CD8-positive, alpha-beta memory T cell (primary cell): ENCODE measurements at places on chromosomes 11 and 22.
A peak's percentile ranks its signal among the peaks of the same experiment; 100 is the strongest.

- no peaks in the 10 kb centered on the region for H3K27me3 ChIP-seq
- DNase-seq, result no peak
- no peaks in the 10 kb centered on the region for H3K36me3 ChIP-seq
Measured at GRCh38 chr22:45423524-45423923, 10.0 kb downstream of the RIBC2 start.

DNA sequence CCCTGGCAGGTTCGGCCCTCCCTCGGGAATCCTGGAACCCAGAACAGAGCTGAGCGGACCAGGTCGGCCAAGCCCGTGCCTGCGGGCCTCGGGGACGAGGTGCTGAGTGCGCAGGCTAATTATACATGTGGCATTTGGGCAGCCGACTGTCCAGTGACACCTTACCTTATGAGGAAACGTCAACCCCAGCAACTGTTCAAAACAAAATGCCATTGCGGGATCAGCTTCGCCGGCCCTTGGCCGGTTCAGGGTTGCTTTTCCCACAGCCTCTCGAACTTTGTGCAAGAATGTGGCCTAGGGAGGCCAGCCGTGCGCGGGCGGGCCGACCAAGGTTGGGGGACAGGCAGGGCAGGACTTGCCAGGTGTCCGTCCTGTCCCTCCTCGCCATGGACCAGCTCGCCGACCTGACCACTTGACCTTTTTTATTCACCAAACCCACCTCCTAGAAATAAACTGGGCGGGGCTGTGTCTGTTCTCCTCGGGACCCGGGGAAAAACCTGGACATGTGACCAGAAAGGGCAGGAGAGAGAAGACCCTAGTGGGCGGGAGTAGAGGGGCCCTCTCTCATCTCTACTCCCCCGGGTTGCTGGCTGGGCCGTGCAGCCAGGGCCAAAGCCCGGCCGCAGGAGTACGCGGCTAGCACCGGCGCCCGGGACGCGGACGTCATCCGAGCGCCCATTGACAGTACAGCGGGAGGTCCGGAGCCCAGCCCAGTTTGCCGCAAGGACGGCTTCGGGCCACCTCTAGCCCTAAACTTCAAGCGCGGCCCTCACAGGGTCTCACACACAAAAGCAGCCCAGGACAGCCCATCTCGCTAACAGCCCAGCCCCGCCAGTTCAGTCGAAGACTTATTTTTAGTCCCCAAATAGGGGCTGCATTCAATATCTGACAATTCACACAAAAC is 134.3 kb upstream of the C11orf58 start:
- H3K27ac ChIP-seq, result peak overlapping the region; percentile 31
- H3K4me3 ChIP-seq, result peak overlapping the region; percentile 50
- peaks cover 29% of the 10 kb centered on the region for H3K4me1 ChIP-seq
- DNase-seq, result no peak
- H3K27me3 ChIP-seq, result peaks cover 50% of the 10 kb centered on the region

- H3K4me1 ChIP-seq, result no peaks in the 10 kb centered on the region
- H3K36me3 ChIP-seq, result no peaks in the 10 kb centered on the region
- no peak overlapping the region for H3K27ac ChIP-seq
- H3K4me3 ChIP-seq, result no peak overlapping the region
Measured at GRCh38 chr11:21229224-21229623, 559.8 kb downstream of the NELL1 start.

DNA sequence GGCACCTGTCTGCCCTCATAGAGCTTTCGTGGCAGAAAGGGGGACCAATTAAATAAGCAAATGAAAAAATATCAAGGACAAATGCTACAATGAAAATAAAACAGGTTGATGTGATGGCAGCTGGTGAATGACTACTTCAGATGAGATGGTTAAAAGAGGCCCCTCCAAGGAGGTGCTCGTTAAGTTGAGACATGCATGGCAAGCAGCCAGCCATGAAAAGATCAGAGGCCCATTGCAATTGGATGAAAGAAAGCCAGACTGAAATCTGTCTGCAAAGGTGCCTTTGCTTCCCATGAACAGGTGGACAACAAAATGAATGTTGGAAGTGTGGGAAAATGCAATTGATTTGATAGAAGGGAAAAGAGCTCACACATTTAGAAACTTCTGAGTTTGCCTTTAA is 848 bp upstream of the TRPC6 start:
- H3K4me3 ChIP-seq, result no peak overlapping the region
- DNase-seq, result no peak
- no peaks in the 10 kb centered on the region for H3K27me3 ChIP-seq
- no peaks in the 10 kb centered on the region for H3K4me1 ChIP-seq
- no peaks in the 10 kb centered on the region for H3K36me3 ChIP-seq
- no peak overlapping the region for H3K27ac ChIP-seq

- no peaks in the 10 kb centered on the region for H3K36me3 ChIP-seq
- DNase-seq, result no peak
- H3K4me1 ChIP-seq, result no peaks in the 10 kb centered on the region
- H3K27ac ChIP-seq, result no peak overlapping the region
Measured at GRCh38 chr11:18650353-18650752, 16.2 kb upstream of the SPTY2D1 start.

DNA sequence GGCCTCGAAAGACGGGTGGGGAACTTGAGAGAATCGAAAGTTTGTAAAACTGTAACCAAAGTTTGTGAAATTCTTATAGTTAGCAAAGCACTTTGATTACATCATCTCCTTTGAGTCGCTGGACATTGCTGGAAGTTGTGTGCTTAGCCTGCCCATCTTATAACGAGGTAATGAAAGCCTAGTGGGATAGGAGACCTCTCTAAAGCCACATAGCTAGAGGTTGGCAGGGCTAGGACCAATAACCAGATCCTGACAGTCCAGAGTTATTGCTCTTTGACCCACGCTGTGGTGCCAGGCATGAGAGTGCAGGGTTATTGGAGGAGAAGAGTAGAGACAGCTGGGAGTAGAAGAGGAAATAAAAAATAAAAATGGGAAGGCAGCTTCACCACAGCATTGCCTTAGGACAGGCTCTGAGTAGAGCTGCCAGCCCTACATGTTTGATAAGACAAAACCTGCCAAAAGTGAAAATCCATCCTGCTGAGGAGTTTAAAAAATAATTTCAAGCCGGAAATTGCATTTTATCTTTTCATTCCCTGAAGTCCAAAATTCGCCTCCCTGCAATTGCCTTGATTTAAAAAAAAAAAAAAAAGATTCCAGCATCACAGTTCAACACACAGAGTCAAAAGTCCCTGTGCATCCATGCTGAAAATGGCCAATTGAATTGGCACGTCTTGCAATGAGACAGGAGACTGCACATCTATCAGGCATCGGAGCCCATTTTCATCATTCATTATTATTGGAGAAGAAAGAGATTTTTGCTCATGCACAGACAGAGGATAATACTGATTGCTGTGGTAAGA is 225.5 kb upstream of the POU2AF2 start:
- H3K27me3 ChIP-seq, result no peaks in the 10 kb centered on the region
- H3K4me3 ChIP-seq, result no peak overlapping the region
- H3K27ac ChIP-seq, result no peak overlapping the region
- no peak for DNase-seq
- no peaks in the 10 kb centered on the region for H3K4me1 ChIP-seq

DNA sequence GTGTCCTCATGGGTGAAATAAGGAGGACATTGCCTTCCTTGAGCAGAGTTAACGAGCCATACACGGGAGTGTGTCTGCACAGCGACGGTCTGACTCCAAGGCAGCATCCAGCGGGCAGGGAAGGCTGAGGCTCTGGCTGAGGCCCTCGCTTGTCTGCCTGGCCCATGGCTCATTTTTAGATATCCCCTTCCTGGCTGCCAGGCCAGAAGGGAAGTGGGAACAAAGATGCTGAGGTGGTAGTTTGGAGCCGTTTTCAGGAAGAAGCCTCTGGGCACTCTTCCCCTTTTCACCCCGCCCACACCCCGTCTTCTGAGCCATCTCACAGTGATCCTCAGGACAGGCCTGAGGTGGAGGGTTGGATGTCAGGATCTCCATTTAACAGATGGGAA is 3.0 kb upstream of the SLCO2B1 start:
- H3K4me1 ChIP-seq, result peaks cover 16% of the 10 kb centered on the region
- no peak overlapping the region for H3K27ac ChIP-seq
- DNase-seq, result no peak

DNA sequence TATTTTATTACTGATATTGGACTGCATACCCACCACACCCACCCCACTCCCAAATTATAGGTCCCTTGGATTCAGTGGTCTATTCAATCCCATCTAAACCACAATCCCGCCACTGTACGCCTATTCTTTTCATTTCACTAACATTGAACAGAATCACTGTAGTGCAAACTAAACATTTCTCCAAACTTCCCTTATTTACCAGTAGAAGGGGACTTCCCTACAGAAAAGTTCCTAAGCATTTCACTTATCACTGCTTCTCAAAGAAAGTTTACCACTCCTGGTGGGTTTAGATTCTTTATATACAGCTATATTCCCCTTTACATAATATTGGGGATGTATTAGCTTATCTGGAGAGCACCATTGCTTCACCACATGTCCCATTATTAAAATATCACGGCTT is 29.3 kb downstream of the OR8B12 start:
- DNase-seq, result no peak
- no peaks in the 10 kb centered on the region for H3K4me1 ChIP-seq
- no peaks in the 10 kb centered on the region for H3K27me3 ChIP-seq

DNA sequence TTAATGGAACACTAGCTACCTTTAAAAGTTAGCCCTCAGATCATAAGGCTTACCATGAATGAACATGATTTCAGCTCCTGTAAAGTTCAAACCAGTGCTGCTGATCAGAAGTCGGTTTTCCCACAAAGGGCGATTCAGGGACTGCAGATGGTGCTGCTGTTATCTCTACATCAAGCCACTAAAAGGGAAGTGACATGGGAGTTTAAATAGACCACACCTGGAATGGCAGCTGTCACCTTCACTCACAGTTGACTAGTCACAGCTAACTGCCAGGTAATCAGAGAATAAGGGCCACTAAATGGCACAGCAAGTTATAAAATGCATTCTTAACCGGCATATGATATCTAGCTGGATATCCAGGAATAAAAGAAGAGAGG is 581.1 kb upstream of the ARHGAP42 start:
- H3K27ac ChIP-seq, result no peak overlapping the region
- no peak overlapping the region for H3K4me3 ChIP-seq
- no peaks in the 10 kb centered on the region for H3K27me3 ChIP-seq
- DNase-seq, result no peak
- no peaks in the 10 kb centered on the region for H3K36me3 ChIP-seq

- no peak overlapping the region for H3K27ac ChIP-seq
- no peaks in the 10 kb centered on the region for H3K36me3 ChIP-seq
- peaks cover 54% of the 10 kb centered on the region for H3K4me1 ChIP-seq
Measured at GRCh38 chr11:14079011-14079410, 116.5 kb downstream of the SPON1 start.
